ENCODE measurements at places on chromosomes 6 and 20.

DNA sequence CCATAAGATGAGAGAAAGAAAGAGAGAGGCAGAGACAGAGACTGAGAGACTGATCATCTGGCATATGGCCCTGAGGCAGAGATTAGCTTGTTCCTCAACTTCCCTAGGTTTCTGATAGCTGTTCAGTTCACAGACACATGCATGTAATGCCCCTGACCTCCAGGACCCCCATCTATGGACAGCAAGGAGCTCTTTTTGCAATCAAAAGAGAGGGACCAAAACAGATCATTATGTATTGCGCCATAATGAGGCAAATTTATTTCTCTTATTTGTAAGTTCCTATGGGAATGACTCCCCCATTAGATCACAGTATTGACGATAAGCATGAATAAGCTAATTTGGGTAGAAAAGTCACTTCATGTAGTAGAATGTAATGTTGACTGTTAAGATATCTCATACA is 25.6 kb downstream of the KCNQ5 start:
- DNase-seq = no peak

DNA sequence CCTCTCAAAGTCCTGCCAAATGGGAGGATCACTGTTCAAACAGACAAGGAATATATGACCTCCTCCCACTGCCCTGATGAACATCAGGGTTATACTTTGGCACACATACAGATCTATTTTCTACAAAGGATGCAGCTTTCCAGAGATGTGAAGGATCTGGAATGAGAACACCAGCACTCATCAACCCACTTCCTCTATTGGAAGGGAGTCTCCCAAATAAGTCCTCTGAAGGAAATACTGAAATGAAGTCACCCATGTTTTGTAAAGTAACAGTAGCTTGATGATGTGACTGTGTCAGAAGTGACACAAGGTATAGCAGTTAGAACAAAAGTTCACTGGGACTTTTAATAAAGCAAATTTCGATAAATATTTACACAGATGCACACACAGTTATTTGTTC is 104.9 kb downstream of the OGFRL1 start:
- DNase-seq = no peak

DNA sequence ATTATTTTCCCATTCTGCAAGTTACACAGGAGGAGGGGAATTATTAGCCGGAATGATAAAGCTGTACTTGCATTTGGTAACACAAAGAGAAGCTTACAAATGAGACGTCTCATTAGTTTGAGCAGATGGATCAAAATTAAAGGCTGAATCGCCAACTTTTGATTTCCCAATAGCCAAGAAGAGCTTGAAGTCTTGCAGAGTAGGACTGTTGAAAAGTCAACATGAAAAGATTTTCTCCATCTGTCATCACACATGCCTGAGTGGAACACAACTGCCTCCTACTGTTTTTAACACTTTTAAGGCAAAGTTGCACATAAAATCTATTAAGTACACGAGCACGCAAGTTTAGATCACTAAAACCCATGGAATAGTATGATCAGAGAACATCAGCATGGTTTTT is 176.2 kb downstream of the ASCC3 start:
- no peak for DNase-seq

- no peak for DNase-seq
These were observed 260.7 kb upstream of the PLCB4 start for GRCh38 chr20:8808202-8808535.

DNA sequence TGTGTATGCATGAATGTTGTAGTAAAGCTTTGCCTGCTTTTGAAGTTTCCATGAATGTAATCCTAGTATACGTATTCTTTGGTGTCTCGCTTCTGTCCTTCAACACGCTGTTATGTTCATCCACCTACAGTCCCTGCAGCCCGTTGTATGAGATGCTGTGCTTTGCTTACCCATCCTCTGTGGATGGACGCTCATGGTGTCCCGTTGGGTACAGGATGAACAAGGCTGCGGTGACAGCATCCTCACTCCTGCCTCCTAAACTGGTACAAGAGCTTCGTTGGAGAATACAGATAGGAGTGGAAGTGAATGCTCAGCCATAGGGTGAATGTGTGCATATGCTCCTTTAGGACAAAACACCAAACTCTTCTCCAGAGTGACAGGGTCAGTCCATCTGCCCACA is 366.2 kb downstream of the ZFAND3 start:
- DNase-seq = no peak

GRCh38 chr6:81761197-81761596 is 8.7 kb upstream of the TENT5A start:
- DNase-seq = no peak

Data from globus pallidus (tissue), 1 donor.